ENCODE measurements at places on chromosomes 5 and 9.

- no peak for DNase-seq
Observed at GRCh38 chr5:56598941-56599340, 216.4 kb upstream of the MAP3K1 start.

- no peak for DNase-seq
Observed at GRCh38 chr5:172788771-172789686, 18.0 kb upstream of the DUSP1 start.

DNA sequence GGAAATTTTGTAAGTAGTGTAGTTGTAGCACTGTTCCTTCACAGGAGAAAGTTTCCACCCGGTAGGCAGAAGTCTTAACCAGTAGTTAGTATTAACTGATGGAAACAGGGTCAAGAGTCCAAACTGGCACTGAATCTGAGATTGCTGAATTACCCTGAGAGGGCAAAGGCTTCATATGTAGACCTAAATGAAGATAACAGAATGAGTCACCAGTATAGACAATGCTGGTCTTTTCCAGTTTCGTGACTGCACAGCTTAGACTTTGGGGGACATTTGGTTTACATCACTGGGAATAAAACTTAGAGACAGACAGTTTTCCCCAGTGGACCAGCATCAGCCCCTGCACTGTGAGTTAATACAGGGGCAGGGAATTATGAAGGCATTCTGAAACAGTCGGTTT lies 60.5 kb downstream of the PCSK5 start:
- no peak for DNase-seq

GRCh38 chr5:98768160-98768959 lies 5.1 kb upstream of the RGMB start:
- DNase-seq, result peak; percentile 50

- DNase-seq, result no peak
Observed at GRCh38 chr9:26334706-26335105, 557.9 kb downstream of the CAAP1 start.

DNA sequence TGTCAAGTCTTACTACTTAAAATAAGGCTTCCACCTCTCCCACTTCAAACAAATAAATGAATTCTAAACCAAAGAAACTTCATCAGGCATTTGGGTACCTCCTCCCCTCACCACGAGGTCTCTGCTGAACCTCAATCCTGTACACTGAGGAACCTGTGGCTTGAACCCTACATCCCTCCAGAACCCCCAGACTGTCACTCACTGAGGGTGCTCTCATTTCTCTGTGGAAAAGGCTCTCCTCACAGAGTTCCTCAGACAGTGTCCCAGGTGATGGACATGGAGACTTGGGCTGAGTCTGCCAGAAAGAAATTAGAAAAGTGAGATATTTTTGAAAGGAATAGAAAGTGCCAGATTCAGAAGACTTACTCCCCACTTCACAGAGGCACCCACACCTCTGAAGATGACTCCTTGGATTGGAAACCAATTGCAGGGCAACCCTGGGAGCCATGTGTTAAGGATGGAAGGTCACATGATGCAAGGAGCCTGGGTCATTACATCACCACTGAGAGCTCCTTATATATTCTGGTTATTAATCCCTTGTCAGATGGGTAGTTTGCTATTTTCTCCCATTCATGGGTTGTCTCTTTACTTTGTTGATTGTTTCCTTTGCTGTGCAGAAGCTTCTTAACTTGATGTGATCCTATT lies 19.8 kb downstream of the MLANA start:
- no peak for DNase-seq

DNA sequence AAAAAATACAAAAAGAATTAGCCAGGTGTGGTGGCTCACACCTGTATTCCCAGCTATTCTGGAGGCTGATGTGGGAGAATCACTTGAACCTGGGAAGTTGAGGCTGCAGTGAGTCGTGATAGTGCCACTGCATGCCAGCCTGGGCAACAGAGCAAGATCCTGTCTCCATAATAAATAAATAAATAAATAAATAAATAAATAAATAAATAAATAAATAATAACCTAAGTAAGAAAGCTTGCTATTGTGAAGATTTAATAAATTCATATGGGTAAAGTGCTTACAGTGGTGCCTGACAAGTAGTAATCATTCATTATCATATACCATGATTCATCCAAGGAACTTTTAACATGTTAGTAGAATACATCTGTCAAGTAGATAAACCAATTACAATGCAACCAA lies 13.4 kb downstream of the SVEP1 start:
- DNase-seq, result no peak

DNA sequence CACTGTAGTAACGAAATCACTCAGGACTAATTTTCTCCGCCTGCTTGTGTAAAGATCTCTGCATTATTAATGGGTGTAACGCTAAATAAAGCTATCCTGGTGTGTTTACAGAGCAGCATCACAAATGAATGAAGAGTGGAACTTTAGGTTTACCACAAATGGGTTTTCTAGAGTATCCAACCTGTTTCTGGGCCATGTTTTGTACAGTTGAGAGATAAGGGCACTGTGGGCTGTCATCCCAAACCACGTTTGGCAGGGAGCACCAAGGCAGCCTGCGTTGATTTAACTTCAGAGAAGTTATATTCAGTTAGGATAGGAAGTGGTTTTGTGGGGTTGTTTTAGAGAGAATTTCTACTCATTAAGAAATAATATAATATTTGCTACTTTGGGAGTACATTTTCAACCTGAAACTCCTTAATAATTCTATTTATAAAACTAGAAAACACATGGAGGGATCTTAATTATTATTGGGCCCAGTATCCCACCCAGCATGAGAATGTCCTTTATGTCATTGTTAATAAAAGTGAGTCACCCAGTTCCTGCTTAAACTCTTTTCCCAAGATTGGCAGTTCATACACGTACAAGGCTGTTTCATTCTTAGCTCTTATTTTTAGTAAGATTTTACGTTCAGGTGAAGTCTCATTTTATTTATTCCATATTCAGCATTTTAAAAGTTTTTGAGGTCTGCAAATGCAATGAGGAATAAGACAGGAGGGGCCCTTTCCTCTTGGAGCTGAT lies 8.0 kb downstream of the KCNN2 start:
- no peak for DNase-seq

GRCh38 chr9:131516100-131516499 lies 13.4 kb downstream of the POMT1 start:
- DNase-seq, result no peak

- DNase-seq, result no peak
Observed at GRCh38 chr9:31519011-31519410, 865.4 kb upstream of the ACO1 start.

- DNase-seq, result no peak
Observed at GRCh38 chr5:172973931-172974330, 9.6 kb upstream of the ATP6V0E1 start.

GRCh38 chr5:117679046-117679445 lies 1104.4 kb upstream of the SEMA6A start:
- DNase-seq, result no peak

DNA sequence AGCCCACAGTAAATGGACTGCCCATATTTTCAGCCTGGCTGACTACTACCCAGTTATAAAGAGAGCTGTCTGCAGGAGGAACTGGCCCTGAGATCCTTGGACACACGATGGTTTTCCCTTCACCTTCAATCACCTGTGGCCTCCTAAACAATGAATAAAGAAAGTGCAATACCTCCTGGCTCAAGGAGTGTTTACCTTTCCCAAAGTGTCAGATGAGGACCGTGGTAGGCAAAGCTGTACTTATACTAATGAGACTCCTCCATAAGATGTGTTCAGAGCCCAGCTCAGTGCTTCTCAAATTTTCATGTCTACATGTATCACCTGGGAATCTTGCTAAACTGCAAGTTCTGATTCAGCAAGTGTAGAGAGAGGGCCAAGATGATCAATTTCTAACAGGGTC lies 284.5 kb upstream of the VLDLR start:
- no peak for DNase-seq

All from NCI-H2081 (cell line).